Karpas-422 (cell line): ENCODE measurements at places on chromosomes 5 and 9.

- DNase-seq, result no peak
Measured at GRCh38 chr5:15852217-15852616, 327.4 kb downstream of the MARCHF11 start.

DNA sequence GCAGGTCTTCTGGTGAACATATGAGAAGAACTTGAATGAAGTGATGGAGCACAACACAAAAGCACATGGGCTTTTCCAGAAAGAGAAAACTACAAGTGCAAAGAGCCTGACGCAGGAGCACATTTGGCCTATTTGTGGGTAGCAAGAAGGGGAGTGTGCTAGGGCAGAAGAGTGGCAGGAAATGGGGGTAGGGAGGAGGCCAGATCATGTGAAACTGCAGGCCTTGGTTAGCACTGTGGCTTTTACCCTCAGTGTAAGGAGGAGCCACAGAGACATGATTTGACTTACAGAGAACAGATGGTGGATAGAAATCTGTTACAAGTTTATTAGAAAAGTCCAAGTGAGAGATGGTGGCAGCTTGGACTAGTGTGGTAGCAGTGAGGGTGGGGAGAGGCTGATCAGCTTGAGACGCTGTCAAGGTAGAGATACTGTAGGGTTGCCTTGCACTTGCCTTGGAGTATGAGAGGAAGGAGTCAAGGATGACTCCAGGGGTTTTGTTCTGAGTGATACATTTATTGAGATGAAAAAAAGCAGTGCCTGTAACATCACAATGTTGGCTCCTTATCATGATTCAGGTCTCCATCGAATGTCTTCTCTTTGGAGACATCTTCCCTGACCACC, 126.7 kb downstream of the PPP2R2B start:
- no peak for DNase-seq

DNA sequence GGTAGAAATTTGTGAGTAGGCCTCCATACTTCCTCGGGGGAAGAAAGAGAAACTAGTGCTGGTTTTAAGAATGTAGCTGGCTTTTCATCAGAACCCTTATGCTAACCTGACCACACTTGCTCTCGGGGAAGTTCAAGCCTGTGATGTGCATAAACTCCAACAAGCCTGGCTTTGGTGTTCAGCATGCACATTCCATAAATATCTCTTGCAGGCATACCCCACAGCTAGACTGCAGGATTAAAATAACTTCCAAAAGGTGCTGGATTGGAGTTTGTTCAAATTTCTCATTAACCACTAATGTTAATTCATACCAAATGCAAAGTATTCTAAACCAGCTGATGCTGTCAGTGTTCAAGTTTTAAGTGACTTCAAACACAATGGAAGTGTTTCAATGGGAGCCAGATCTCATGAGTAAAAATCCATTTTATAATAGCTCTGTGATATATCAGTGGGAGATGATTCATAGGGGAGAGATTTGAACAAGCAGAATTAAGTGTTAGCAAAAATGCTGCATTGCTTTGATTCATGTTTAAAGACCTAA, 79.4 kb downstream of the NPR3 start:
- DNase-seq, result no peak

- DNase-seq, result no peak
Measured at GRCh38 chr5:2727550-2727949, 23.9 kb downstream of the IRX2 start.

GRCh38 chr5:157130925-157131324, 11.7 kb downstream of the MED7 start:
- DNase-seq, result peak; percentile 62

DNA sequence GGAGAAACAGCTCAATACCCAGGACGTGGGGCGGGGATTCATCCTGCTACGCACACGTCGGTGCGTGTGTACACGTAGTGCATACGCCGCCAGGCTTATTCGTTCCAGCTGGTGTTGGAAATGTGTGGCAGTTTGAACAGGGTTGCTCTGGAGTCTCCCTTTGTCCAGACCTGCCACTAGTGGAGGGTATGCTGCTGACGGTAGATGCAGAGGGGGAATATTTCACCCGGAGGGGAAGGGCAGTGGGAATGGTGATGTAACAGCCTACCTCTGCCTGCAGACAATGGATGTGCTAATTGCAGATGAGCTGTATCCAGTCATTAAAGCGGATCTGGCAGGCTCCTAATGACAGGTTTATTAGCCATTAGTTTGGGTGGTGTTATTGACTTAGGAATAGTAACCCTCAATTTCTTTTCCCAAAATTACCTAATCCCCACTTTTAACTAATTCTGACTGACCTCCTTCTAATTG, 142.7 kb downstream of the PAX5 start:
- DNase-seq, result no peak

DNA sequence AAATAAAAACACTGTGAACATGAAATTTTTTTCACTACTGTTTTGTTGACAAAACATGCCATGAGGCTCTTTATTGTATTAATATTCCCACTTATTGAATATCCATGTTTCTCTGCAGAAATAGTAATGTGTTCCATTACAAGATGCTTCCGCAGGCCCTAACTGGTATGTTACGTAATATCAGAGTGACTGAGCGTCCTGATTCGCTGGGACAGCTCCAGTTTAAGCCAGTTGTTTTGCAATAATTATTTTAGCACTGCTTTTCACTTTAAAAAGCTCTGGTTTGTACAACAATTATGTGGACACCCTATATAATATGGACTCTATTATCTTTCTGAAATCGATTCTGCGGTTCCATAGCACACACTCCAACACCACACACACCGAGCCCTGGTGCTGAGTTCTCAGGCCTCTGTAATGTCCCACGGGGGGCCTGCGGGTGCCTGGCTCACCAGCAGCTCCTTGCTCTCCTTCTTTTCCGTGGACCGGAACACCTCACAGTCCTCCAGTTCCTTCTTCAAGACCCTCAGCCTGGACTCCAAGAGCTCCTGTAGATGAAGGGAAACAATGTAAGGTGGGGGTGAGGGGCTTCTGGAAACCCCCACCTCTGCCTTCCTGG, 1.8 kb downstream of the TRIM7 start:
- DNase-seq, result no peak

DNA sequence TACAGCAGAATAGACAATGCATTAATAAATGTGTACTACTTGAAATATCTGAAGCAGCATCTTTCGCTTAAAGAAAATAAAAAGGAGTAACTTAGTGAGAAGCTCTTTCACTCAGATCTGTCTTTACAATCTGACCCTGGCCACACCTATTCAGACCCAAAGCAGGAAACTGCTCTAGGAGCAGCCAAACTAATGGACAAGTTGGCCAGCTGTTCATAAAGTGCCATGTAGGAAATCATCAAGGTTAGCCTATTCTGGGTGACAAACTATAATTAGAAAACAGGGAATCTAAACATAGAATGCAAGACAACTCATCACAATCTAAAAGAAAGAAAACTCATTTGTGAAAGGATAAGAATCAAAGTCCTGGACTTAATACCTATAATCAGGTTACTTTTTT, 101.3 kb downstream of the AGTPBP1 start:
- DNase-seq, result no peak

DNA sequence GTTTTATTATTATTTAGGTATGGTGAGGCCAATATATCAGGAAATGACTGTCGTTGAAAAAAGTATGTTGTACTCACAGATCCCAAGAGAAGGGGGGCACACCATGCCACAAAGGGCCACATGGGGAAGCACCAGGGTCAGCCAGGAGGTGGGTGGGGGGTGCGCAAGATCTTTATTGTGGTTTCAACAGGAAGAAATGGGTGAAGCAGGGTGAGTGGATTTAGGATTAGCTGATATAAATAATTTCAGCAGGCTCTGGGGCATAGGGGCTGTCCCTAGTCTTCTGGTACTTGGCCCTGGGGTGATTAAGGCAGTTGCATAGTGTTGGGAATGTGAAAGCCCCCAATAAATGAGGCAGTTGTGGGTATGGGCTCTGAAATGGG, 8.6 kb downstream of the PDCD1LG2 start:
- DNase-seq, result no peak

DNA sequence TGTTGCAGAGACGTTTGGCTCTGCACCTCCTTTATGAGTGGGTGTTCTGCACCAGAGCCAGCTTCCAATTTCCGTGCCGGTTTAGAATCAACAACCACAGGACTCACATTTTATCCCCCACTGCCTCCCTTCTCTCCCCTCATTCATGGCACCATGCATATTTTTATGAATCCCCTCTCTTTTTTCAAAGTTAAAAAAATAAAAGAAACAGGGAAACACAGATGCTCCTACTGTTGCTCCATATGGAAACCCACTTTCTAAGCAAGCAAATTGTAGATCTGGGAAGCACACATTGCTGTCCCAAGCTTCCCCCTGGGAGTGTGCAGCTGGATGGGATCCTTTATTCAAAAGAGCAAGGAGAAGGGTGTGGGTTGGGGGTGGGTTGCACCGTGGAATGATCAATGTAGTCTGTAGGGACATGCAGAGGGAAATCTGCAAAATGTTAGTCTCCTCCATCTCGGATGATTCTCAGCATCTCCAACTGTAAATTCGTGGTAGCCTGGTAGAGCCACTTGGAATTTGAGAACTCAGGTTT, 410.0 kb upstream of the ADAMTSL1 start:
- no peak for DNase-seq

DNA sequence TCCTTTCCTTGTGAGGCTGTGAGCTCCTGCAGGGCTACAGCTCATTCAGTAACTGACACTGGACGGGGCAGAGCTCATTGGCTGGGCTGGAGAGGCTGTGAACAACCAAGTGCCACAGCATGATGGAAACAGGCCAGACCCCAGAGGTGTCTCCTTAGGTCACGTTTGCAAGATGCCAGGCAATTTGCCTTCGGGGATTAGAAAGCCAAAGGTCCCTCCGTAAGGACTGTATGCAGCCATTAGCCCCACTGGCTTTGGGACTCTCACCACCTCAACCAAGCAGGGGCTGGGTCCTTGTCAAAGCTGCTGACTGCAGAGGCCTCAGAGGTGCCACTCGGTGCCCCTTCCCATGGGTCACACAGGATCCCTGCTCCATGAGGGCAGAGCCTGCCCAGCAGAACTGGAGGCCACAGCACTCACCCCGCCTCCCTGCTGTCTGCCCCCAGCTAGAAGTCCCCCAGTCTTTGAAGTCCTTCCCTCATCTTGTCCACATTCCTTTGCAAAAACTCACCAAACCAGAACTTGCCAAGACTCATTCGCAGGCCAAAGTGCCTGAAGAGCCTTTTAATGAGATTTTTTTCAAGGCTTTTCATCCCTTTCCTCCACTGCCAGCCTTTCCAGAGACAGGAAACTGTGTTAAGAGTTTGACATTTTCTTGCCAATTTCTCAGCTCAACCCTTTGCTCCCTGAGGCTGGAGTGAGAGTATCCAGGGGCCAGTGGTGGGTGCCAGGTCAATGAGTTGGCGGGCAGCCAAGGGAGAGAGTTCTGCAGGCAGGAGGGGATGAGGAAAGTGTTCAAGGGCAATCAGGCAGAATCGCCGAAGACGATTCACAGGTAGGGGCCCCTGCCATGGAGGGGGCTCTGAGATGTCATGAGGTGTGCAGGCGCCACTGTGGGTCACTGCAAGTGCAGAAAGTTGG, 39.7 kb upstream of the SLC25A51 start:
- no peak for DNase-seq

DNA sequence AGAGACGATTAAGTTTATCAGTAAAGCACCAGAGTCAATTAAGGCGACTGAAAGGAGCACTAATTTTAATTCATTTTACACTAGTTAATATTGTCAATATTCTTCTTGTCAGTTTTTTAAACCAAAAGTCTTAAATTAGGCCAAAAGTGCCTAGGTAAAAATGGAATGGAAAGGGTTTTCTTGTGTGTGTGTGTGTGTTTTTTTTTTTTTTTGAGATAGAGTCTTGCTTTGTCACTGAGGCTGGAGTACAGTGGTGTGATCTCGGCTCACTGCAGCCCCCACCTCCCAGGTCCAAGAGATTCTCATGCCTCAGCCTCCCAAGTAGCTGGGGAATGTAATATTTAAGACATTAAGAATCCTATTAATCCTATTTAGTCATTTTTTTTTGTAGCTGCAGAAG, 3.1 kb upstream of the APC start:
- no peak for DNase-seq

DNA sequence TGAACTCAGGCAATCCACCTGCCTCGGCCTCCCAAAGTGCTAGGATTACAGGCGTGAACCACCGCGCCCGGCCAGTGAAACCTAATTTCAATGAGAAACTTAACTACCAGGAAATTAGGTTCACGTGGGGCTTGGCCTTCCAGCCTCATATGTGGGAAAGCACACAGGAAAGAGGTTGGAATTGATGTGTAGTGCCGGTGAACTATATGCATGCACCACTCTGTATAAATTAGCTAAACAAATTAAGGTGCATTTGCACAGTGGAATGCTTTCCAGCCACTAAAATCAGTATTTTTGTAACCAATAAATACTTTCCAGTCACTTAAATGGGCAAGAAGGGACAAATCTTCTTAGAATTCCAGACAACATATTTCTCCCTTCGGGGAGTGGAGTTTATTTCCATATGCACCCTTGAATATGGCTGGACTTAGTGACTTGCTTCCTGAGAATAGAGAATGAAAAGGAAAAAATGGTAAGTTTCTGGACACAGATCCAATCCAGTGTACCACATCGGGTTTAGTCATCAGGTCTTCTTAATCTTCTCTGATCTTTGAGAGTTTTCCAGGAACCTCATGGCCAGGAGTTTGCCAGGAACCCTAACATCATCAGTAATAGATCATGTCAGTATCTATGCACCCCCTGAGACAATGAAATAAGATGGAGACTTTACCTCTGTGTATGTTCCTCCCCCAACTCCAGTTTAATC, 24.9 kb downstream of the ATOX1 start:
- DNase-seq, result no peak
